Stimulated activated CD8-positive, alpha-beta memory T cell treated with anti-CD3 and anti-CD28 coated beads, Interleukin-7, amount 100 ng/mL, for 4 hours (primary cell): ENCODE measurements at places on chromosomes 7 and 10.

DNA sequence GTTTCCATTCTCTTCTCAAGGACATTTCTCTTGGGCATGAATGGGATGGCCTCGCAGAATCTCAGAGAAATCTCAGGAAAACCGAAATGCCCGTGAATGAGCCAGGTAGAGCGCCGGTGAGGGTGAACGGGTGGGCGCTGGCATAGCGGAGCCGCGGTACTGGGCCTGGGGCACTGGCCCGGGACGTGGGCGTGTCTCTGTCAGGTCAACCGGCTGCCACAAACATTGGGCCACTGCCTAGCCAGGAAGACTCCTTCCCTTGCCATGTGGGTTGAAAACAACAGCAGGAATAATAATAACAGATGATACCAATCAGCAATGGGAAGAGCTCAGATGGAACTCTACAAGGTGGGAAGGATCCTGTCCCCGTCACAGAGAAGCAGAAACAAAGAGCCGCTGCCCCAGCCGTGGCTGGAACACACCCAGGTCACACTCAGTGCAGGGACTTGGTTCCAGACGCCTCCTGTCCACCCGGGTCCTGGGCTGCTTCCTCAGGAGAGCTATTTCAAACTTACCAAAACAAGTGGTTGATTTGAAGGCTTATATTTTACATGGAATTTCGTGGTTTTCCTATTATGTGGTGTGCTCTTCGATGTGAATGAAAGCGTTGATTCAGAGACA is 51.1 kb upstream of the EBF3 start:
- DNase-seq = no peak

DNA sequence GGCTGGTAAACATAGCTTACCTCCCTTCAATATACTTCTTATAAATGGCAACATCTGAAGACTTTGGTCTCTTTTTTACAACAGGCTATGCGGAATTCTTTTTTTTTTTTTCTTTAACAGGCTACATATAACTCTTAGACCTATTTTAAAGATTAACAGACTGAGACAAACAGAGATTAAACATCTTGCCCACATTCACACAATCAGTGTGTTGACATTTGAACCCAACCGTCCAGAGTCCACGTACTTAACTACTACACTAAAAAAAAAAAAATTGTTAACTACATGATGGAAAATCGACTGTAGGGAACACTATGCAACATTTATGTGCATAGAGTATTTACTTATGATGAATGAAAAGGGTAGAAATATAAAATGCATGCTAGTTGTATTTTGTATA is 298.5 kb downstream of the ELMO1 start:
- DNase-seq = no peak

- DNase-seq = no peak
Observed at GRCh38 chr7:99554939-99555338, 3.0 kb upstream of the FAM200A start.

DNA sequence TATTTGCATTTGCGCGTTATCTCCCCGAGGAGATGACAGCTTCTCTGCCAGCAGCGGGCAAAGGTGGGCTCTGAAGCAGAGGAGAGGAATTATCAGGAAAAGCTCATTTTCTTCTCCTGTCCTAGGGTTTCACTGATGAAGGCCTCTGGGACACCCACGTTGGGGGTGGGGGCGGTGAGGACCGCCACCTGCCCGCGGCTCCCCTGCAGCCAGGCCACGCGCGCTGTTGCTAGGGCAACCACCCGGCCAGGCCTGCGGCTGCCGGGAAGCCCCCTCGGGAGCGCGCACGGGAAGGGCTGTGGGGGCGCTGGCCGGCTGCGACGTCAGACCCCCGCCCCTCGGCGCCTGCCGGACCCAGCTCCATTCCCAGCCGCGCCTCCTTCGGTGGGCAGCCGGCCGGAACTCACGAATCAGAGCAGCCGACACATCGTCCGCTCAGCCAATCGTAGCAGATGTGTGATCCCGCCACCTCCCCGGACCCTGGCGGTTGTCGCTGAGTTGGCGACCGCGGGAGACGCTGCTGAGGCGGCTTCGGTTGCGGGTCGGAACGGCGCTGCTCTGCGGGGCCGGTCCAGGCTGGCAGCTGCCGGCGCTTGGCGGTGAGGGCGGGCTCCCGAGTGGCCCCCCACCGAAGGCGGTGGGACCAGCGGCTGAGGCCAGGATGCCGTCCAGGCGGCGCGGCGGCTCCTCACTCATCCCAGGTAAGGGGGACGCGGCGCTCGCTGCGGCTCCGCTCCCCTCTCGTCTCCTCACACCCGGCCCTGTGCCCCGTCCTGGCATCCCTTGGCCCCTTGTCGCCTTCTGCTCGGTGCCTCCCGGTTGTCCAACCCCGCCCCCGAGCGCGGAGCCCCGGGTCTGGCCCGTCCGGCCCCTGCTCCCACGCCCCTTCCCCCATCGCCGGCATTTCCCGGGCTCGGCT is at the start of gene TPST1:
Gene TPST1 (plus strand): TSS at position 513 of the 919 bp plus-strand sequence. CDS start 35,092 bp downstream, outside the sequence.
- DNase-seq = peak; percentile 72

- DNase-seq = no peak
Observed at GRCh38 chr10:115921795-115922194, 351.2 kb downstream of the GFRA1 start.

DNA sequence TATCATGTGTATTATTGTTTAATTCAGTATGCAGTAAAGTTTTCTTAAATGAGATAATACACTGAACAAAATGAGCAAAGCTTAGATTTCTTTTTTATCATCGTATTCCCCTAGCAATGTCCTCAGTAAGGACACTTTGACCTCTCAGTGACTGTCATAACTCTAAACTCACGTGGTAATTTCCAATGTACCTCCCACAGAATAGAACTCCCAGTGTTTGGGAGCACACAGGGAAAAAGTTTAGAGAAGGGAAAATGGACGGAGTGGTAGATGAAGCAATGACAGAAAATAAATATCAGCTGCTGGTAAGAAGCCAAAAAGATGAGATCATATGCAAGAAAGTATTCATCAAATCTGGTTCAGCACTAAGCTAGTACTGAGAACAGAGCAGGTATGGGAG is 758.6 kb upstream of the KCND2 start:
- DNase-seq = no peak

- no peak for DNase-seq
Observed at GRCh38 chr7:120856198-120856597, 1.7 kb downstream of the TSPAN12 start.

DNA sequence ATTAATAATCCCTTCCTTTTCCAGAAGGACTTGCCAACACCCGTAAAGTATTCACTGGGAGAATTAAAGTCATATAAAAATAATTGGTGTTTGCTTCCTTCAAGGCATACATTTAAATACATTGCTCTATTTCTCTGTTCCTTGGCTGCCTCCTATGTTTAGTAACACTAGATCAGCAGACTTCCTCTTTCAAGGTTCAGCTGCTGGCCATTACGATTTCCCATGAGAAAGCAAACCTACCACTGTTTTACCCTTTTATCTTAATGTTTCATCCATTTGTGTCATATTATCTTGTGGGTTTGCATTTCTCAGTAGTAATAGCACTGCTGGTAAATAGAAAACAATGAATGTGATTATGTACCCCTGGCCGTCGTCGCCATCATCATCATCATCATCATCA is 313.8 kb upstream of the BMPER start:
- no peak for DNase-seq

GRCh38 chr10:83764666-83765065 is 374.6 kb upstream of the GHITM start:
- DNase-seq = no peak

DNA sequence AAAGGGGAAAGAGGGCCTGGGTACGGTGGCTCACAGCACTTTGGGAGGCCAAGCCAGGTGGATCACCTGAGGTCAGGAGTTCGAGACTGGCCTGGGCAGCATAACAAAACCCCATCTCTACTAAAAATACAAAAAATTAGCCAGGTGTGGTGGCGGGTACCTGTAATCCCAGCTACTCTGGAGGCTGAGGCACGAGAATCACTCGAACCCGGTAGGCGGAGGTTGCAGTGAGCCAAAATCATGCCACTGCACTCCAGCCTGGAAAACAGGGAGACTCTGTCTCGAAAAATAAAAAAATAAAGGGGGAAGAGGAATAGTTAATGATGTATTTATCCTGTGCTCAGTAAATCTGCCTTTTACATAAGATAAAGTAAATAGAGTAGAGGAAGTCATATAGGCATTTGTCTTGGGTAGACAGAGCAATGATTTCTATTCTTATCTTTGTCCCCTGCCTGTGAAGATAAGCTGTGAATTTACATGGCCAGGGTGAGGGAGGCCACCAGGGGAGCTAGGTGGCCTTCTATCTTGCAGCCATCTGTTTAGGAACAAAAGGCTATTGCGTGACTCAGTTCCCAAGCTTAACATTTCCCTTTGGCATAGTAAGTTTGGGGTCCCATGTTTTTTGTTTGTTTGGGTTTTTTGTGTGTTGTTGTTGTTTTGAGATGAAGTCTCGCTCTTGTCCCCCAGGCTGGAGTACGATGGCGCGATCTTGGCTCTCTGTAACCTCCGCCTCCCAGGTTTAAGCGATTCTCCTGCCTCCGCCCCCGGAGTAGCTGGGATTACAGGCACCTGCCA is 73.2 kb upstream of the GTF2I start:
- DNase-seq = no peak

DNA sequence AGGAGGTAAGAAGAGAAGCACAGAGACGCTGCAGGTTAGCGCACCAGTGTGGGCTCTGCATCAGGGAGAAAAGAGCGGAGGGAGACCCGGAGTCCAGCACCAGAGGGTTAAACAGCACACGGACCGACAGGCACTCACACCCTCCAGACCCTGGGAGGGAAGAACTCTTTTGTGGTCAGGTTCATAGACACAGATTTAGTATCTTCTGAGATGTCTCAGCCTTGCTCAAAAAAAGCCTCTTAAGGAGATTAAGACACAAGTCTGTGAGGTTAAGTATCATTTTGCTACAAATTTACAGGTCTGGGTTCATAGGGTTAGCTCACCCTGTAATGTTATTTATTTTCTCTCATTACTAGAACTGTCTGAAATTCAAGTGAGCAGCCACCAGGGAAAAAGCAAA is 16.8 kb upstream of the NDST2 start:
- no peak for DNase-seq
